ENCODE measurements at places on chromosomes 4 and X.

GRCh38 chrX:13430136-13430827, 110.4 kb upstream of the ATXN3L start:
- no peak for DNase-seq

GRCh38 chrX:11446336-11446735, 153.1 kb downstream of the AMELX start:
- DNase-seq = no peak

DNA sequence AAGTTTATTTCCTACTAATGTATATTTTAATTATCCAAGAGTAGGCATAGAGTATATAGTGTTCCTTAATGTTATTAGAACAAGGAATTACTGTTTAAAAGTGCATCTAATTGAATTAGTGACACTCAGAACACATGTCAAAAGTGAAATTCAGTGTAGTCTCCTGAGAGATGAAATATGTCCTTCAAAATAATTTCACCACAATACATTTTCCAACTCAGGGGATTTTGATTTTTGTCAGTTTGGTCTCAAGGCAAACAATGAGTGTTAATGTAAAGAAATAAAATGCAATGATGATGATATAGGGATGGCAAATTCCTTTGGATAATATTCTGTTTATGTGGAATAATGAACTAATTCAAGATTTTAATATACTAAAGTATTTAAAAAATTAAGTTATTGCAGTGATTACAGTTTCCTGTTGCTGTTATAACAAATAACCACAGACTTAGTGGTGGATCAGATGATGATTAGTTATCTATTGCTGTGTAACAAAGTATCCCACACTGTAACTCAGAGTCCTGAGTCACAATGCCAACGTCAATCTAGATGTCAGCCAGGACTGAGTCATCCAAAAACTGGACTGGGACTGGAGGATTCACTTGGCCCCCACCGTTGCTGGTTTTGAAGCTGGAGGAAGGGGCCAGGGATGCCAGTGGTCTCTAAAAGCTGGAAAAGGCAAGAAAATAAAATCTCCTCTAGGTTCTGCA, 148.0 kb upstream of the SLC7A11 start:
- DNase-seq = no peak

- no peak for DNase-seq
These were observed 54.1 kb downstream of the SRPX start for GRCh38 chrX:38166478-38167083.

DNA sequence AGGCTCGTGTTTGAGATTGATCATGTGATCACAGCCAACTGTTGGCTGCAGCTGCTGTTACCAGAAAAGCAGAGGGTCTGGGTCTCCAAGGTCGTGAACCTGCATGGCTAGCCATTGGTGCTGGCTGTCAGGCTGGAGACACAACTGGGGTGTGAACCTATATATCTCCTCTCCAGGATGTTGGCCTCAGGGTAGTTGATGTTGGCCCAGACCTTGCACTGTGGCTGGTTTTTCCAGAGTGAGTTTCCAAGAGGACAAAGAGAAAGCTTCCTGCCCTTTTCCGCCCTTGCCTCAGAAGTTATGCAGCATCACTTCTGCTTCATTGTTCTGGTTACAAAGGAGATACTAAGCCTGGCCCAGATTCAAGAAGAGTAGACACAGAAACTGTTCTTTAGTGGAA, 607.8 kb upstream of the HS3ST1 start:
- no peak for DNase-seq

DNA sequence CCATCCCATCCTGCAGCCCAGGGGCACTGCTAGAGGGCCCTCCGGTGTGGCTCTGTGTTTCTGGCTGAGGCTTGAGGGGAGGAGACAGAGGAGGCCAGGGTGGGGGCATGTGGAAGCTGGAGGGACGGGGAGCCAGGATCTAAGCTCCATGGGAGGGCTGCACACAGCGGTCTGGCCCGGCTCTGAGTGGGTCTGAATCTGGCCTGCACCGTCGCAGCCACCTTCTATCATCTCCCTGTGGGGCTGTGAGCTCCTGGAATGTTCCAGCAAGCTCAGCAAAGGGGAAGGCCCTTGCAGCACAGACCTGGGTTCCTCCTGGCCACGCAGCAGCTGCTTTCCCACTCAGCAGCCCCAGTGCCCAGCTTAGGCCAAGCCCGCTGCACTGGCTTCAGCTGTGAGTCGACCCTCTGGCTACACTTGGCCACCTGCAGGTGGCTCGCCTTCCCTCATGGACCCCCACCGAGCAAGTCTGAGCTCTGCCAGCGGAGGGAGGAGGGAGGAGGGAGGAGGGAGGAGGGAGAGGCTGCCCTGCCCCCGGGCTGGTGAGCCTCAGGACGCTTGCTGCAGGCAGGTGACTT, 5.3 kb downstream of the NKX1-1 start:
- no peak for DNase-seq

- DNase-seq = no peak
These were observed 98.0 kb upstream of the TBC1D9 start for GRCh38 chr4:140854168-140854567.

DNA sequence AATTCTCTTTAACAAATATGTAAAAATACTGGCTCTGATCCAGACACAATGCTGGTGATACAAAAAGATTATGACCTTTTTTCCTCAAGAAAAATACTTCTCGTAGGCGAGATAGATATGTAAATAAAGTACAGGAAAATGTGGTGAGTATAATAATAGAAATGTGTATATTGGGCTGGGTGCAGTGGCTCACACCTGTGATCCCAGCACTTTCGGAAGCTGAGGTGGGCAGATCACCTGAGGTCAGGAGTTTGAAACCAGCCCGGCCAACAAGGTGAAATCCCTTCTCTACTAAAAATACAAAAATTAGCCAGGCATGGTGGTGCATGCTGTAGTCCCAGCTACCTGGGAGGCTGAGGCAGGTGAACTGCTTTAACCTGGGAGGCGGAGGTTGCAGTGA, 55.0 kb downstream of the MRPL1 start:
- no peak for DNase-seq

DNA sequence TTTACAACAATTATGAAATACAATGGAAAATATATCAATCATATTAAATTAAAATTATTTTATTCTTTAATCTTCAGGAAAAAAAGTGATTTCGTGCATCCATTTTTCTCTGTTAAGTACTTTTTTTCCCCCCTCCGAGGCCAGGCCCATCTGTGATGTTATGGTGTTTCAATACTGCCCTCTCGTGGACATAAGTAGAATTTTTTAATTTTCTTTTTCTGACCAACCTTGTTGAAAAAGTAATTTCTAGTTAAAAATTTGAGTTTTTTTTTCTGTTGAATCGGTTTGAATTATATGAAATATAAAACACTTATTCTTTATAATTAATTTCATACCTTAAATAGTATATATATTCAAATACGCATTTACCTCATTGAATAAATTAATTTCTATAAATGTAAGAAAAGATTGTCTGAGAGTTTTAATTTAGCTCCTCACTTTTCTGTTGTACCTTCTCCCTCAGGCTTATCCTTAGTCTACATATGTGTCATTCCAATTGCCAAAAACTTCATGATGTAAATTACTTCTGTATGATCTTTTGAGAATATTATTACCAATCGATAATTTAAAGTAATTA, 175.8 kb upstream of the TECRL start:
- DNase-seq = no peak

- no peak for DNase-seq
These were observed 965 bp downstream of the PPA2 start for GRCh38 chr4:105472871-105473323.

DNA sequence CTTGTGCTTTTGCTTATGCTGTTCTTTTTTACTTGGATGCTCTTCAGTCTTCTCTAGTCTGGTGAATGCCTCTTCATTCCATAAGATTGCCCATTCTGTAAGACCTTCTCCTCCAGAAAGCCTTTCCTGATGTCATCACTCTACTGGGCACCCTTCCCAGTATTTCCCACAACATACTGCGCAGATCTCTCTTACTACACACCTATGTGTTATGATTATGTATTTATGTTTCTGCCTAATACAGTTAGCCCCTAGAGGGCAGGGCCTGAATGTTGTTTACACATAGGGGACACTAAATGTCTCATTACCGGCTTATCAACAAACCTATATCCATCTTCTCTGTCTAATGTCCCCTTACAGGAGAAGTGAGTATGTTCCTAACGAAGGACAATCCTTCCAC, 21.1 kb downstream of the AIFM1 start:
- DNase-seq = no peak

GRCh38 chr4:60588556-60588955, 611.6 kb upstream of the ADGRL3 start:
- no peak for DNase-seq

GRCh38 chrX:40172401-40173142, 74.8 kb upstream of the BCOR start:
- no peak for DNase-seq

DNA sequence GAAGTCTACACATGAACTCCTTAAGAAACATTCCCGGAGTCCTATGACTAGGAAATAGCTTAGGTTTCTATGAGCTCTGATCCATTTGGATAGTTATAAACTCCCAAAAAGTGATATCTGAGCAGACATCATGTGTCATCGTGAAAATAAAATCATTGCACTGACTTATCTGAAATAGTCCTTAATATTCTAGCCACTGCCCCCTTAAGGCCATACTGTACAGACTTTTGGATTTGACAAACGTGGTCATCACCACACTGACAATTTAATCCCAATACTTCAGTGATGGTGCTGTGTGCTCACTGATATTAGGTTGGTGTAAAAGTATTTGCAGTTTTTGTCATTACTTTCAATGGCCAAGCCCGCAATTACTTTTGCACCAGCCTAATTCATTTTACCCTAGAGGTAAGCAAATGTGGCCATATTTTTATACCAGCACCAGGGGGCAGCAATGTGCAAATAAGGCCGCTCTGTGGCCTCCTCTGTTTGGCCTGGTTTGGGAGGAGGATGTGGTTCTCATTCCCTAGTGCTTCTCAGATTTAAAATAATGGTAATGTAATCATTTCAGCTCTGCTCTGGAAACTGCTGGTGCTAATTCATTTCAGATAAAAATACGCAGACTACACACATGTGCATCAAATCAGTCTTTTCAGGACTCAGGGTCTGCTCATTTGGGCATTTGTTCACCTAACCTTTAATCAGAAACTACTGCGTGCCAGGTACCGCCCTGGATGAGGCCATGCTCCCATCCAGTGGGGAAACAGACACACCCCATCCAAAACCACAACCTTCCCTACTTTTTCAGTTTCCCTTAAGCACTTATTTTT, 196.4 kb upstream of the C1QTNF7 start:
- DNase-seq = no peak

DNA sequence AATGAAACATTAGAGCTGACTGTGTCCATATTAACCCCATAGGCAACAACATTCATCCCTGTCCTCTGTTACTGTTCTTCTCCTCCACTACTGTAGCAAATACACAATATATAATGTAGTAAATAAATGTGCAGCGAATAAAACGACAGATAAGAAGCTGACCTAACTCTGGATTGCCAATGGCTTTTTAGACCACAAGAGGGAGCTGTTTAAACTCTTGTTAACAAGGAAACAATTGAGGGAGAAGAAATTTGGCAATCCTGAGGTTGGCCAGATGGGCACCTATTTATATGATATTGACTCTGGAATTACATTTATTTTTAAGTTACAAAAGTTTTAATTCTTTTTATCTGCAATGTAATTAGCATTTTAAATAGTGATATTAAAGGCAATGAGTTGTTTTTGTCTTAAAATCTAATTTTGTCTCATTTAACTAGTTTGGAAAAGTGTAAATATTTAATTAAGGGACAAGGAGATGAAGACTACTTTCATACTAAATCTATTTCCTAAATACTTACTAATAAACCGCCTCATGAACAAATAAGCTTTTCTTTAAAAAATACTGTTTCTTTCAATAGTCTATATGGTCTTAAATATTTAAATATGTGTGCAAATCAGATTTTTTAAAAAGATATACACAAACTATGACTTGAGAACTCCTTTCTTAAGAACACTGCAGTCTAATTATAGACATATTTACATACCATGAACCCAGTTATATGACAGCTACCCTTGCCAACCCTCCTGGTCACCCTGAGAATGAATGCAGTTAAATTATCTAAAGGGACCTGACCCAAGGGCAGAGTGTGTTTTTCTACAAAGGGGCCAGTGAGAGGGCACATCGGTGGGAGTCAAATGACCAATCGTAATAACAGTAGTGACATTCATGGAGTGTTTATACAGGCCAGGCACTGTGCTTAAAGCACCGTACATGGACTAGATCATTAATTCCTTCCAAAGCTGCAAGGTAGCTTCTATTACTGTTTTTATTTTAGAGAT, 52.9 kb upstream of the HPF1 start:
- DNase-seq = peak; percentile 52

DNA sequence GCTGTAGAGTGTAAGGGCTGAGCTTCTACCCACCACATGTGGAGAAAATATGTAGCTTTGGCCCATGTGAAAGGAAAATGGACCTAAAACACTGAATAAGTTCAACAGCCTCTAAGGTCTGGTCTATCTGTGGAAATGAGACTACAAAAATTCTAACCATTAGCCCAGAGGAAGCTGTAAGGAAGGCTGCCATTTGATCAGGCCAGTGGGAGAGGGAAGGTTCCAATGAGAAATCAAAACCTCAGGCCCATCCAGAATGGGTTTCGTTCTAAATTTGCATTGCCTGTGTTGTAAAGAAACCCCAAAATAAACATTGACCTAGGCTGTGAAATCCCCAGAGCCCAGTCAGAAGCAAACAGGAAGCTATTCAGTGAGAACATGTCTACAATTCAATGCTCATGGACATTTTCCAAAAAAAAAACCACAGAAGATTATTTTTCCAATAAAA, 320.4 kb upstream of the SLC7A11 start:
- no peak for DNase-seq

DNA sequence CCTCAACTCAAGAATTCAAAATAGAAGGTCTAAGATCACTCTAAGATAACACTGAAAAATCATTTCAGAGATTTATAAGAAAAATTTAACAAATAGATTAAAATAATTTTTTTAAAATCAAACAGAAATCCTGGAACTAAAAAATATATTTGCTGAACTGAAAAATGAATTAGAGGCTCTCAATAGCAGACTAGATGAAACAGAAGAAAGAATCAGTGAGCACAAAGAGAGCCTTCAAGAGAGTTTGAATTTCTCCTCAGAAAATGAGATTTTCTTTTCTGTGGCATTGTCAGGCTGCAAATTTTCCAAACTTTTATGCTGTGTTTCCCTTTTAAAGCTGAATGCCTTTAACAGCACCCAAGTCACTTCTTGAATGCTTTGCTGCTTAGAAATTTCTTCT, 335.0 kb upstream of the SLC7A11 start:
- no peak for DNase-seq

DNA sequence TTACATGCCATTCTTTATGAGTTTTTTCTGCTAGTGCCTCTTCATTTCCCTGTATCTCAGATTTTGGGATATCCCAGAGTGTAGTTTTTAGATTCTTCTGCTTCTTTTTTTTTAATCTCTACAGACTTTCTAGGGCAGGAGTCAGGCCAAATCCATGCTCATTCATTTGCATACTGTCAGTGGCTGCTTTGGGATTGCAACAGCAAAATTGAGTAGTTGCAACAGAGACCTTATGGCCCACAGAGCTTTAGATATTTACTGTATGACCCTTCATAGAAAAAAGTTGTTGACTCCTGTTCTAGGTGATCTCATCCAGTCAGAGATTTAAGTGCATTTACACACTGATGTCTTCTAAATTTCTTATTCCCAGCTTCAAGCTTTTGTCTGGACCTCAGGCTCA, 35.3 kb downstream of the ARFIP1 start:
- no peak for DNase-seq
